ENCODE measurements at places on chromosomes 7 and 10.
A peak's percentile ranks its signal among the peaks of the same experiment; 100 is the strongest.

GRCh38 chr7:67716729-67717128 is 720.1 kb downstream of the TYW1 start:
- no peak for DNase-seq

DNA sequence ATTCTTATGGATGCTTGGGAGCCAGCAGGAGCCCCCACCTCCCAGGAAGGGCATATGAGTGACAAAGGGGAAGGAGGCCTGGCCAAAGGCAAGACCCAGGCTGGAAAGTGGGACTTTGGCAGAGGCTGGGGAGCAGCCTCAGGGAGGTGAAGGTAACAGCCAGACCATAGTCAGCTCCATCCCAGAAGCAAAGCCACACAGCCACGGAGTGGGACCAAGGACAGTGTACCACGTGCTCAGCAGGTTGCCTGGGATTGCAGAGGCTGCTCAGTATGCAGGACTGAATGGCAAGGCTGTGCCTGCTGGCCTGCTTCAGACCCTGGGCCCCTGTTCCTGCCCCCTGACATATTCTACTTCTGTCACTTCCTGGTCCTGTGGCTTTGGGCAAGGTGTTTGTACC is 17.6 kb upstream of the GPR26 start:
- no peak for DNase-seq

DNA sequence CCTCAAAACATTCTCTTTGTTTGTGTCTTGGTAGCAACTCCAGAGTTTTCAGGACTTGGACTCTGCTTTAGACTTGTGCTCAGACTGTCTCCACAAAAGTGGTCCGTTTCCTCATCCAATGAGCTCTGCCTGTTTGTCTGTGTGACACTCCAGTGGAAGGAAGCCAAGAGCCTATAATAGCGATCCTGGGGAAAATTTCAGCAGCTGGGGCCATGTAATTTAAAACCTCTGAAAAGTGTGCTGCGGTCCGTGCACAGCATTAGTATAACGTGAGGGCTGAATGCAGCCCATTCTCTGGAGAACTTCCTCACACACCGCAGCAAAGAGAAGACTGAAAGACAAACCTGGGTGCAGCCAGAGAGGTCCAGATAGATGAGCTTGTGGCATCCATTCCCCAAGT is at the start of gene LRRC17:
TSS of gene LRRC17 (plus strand) at position 259 of the 400 bp plus-strand sequence. CDS start 20,914 bp downstream, outside the sequence.
- DNase-seq = peak; percentile 91

GRCh38 chr7:72336382-72336631 is 75.8 kb downstream of the CALN1 start:
- DNase-seq = peak; percentile 16

DNA sequence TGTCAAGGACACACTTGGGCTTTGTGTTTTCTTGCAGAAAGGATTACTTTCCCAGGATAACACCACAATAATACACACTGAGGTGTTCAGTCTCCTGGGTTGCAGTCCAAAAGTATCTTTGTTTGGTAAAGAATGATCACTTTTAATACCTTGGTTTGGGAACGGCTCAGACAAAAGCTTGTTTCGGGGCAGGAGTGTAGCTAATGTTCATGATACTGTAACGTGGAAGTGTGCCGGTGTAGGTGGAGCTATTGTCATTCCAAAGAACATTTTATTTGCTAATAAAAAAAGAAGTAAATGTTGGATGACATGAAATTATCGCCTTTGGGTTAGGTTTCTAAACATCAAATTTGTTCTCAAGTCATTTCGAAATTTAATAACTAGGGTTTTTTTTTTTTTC is 1.2 kb downstream of the EIF4H start:
- no peak for DNase-seq

GRCh38 chr10:115321360-115321759 is 228.2 kb downstream of the ATRNL1 start:
- no peak for DNase-seq

DNA sequence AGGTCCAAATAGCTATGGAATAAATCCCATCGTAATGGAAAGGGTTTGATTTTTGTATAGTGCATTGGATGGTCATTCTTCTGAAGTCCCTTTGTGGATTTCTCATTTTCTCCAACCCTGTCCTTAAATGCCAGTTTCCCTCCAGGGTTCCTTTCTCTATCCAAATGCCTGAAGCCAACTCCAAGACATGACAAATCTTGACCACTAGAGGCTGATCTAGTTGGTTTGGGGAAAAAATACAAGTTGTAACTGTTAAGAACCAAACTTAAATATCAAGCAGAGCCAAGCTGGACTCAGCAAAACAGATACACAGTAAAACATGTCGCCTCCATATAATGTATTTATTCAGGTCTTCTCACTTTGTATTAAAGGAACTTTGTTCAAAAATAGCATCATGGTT is 28.7 kb downstream of the FRMD4A start:
- no peak for DNase-seq

DNA sequence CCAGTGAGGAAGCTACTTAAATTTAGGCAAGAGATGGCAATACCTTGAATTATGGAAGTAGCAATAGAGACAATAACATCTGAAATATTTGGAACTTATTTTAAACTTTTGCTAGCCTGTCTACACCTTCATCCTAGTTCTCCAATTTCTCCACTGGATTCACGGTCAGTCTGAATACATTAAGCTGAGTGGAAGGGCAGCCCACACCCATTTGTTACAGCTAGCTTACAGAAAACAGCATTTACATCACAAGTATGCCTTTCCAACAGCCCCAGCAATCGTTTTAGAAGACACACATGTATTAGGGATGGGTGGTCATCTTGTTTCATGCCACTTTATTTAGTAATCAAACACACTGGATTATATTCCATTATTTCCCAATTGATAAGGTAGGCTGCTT is 16.7 kb downstream of the EPC1 start:
- DNase-seq = no peak

DNA sequence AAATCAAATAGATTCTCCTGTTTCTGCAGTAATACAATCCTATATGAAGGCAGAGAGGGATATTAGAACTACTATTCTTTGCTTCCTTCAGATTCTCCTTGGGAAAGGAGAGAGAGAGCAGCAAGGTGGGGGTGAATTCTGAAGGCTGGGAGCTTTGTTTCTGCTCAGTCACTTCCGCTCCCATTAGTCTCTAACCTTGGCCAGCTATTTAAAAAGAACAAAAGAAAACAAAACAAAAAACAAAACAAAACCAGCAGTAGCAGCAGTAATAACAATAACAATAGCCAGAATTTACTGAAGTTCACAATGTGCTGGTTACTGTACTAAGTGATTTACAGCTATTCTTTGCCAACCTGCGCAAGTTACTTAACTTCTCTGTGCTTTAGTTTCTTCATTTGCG is 9.9 kb downstream of the GPR85 start:
- no peak for DNase-seq

GRCh38 chr10:80487421-80487785 is 33.3 kb downstream of the TSPAN14 start:
- no peak for DNase-seq

DNA sequence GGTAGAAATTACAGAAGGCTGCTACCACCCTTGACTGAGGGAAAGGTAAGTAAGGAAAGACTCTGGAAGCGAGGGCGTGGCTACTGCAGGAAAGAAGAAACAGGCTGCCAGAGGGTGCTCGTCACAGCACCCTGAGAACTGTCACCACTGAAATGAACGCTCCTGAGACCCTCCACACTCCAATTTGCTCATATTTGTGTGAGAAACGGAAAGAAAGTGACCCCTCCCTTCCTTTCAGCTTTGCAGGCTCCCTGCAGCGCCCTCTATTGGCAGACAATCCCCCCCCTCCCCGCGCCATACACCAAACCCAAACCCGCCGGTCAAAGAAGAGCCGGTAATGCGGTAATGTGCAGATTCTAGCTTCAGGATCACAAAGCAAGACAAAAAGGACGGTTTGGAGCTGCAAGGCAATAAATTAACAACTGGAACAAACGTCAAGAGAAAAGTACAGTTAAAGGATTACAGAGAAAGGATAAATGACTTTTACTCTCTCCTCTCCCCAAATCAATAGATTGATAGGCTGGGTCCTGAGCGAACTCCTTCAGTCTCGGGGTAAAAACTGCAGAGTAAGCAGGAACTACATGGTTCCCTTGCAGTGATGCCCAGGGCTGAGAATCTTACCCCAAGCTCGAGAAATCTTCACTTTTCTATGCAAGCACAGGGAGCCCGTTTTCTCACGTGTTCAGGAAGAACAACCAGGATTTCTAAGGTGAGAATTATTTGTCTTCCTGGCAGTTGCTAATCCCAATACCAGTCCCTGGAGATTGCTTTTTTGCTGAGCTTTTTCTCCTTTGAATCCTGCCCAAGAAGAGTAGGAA is 47.6 kb downstream of the STEAP1B start:
- DNase-seq = peak; percentile 65

- peak; percentile 68 for DNase-seq
These were observed 44.2 kb downstream of the PDLIM1 start for GRCh38 chr10:95246582-95247051.

Measured in renal pelvis (tissue), 12 donors.